Melanocyte of skin (primary cell): ENCODE measurements at places on chromosomes 5 and 9. TPM values are rescaled to one million over a fixed set of nuclear protein-coding genes. Genes with fewer than 3 reads are reported as not detected.

The TAF11L5 gene
- total RNA-seq, result not detected in 2 replicates

The HSPA4 gene
- 187 and 264 TPM in 2 replicates for total RNA-seq

The NR2F1-AS1 gene
- 1.0 and 5.8 TPM in 2 replicates for total RNA-seq

The KYAT1 gene
- total RNA-seq, result 9.6 and 12.3 TPM in 2 replicates

The LEAP2 gene
- 0.36 TPM in 1 of 2 replicates, not detected in the other for total RNA-seq
